ENCODE measurements at places on chromosomes 3 and 15. TPM values are rescaled to one million over a fixed set of nuclear protein-coding genes. Genes with fewer than 3 reads are reported as not detected.
A peak's percentile ranks its signal among the peaks of the same experiment; 100 is the strongest.

- no peaks in the 10 kb centered on the region for H3K36me3 ChIP-seq
- H3K4me3 ChIP-seq: peak overlapping the region; percentile 74
- peaks cover 3% of the 10 kb centered on the region for H3K4me1 ChIP-seq
- H3K27me3 ChIP-seq: peaks cover 16% of the 10 kb centered on the region
- peak overlapping the region; percentile 80 for H3K27ac ChIP-seq
- DNase-seq: peak; percentile 72
These were observed 1.1 kb upstream of the IGF1R start for GRCh38 chr15:98647026-98647773.

- no peak for DNase-seq
- no peaks in the 10 kb centered on the region for H3K27me3 ChIP-seq
- no peak overlapping the region for H3K27ac ChIP-seq
- no peaks in the 10 kb centered on the region for H3K36me3 ChIP-seq
- no peak overlapping the region for H3K4me3 ChIP-seq
These were observed 55.8 kb upstream of the NR2F2 start for GRCh38 chr15:96274698-96275097.

DNA sequence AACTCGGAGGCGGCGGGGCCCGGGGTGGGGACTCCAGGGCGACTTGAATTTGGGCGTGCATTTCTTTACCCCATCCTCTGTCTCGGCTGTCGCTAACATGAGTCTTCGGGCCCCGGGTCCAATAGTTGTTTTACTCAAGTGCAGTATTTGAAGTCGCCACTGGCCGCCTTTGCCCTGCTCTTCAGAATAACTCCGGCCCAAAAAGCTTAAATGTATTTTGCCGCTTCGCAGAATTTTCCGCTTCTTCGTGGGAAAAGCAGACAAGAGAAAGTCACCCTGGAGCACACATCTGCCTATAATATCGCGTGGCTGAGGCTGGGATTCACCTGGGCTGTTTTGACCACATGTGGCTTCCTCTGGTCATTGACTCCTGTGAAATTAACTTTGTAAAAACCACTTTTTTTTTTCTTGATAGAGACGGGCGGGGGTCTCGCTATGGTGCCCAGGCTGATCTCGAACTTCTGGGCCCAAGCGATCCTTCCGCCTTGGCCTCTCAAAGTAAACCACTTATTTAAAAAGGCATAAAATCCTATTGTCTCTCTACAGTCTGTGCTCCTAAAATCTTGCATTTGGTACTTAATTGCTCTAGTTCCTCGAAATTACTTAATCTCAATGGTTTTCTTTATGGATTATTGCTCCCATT is 676 bp downstream of the CNOT10 start:
- DNase-seq: no peak
- H3K4me1 ChIP-seq: peaks cover 21% of the 10 kb centered on the region
- no peaks in the 10 kb centered on the region for H3K27me3 ChIP-seq
- H3K4me3 ChIP-seq: peak overlapping the region; percentile 63
- H3K27ac ChIP-seq: peak overlapping the region; percentile 86

DNA sequence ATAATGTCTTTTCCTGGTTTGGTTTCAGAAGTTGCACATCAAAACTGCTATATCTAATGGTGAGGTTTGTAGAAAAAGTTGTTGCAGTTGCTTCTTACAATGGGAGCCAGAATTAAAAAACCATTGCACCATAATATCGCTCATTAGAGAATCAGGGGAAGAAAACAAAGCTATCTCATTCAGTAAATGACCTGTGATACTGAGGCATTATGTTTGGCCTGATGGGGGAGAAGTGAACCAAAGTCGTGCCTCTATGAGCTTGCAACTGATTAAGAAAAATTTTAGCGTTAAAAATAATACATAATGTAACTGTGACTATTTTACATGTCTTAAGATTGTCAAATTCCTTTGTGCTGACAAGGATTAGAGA is 60.2 kb upstream of the ARHGEF26 start:
- DNase-seq: no peak
- no peaks in the 10 kb centered on the region for H3K36me3 ChIP-seq
- H3K4me1 ChIP-seq: no peaks in the 10 kb centered on the region
- no peaks in the 10 kb centered on the region for H3K27me3 ChIP-seq
- H3K4me3 ChIP-seq: no peak overlapping the region

DNA sequence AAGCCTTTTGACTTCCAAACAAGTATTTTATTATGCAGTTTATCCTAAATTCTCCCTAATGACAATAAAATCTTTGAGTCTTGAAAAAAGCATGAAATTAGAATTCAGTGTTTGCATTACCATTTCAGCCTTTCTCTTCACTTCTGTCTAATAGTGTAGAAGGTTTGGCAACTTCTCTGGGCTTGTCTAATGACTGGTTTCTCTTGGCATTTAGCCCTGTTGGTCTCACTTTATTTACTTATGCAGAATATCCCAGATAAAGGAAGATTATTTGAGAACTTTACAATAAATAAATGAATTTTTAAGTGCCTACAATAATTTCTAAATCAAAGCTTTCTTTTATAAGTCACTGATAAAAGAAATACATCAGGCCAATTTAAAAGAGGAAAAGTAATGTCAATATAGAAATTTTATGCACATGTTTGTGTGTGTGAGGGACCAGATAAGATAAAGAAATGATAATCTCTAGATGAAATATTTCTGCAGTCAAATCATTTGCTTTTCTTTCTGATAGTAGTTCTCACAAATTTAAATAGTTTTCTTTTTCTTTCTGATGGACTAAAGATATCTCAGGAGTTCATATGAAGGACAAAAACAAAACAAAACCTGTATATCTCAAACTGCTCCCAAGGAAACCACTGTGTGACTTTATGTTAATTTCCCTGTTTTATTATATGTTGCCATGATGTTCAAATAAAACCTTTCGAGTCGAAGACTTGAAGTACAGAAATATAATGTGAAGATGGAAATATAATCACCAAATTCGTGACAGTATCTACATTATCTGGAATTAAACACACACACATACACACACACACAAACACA is 533.1 kb upstream of the CBLB start:
- no peaks in the 10 kb centered on the region for H3K36me3 ChIP-seq
- no peak overlapping the region for H3K4me3 ChIP-seq
- H3K27ac ChIP-seq: no peak overlapping the region
- DNase-seq: no peak
- no peaks in the 10 kb centered on the region for H3K4me1 ChIP-seq

DNA sequence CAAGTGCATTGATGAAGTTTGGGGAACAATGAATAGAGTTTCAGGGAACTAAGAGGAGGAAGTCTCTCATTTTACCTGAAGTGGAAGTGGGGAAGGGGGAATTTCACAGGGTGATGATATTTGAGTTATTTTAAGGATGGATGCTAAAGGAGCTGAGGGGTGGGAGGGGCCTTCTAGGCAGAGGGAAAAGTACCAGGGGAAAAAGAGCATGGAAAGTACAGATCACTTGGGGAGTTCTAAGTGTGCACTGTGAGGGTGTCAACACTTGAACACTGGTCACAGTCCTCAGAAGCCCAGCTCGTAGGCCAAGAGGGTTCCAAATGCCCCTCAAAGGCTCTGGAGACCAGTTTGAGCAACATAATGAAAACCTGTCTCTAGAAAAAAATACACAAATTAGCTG is 18.2 kb downstream of the LAMP3 start:
- H3K4me3 ChIP-seq: no peak overlapping the region
- no peak for DNase-seq
- H3K27ac ChIP-seq: no peak overlapping the region
- no peaks in the 10 kb centered on the region for H3K36me3 ChIP-seq

DNA sequence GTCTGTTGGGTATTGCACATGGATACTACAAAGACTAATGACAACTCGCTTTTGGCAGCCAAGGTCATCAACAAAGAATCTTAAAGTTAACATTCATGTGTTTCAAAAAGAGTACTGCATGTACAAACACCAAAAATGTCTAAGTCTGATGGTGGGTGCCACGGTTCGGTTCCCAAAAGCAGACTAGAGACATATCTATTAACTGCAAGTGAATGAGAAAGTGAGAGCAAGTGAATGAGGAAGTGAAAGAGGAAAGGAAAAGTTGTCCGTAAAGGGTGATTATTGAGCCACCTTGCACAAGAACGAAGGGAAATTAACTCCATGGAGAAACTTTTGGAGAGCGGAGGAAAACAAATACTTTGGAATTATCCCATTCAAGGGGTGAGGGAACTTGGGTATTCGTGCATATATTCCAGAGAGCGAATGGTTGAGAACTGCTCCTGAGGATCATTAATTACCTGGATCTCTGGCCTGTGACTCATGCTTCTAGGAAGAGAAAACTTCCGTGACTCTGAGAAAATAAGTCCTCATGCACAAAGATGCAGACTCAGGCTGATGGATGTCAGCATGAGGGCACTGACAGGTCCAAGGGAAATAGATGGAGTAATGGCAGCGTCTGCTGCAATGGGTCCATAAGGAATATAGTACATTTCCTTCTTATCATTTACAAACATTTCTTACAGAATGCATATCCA is 336.5 kb upstream of the TGFBR2 start:
- H3K4me3 ChIP-seq: no peak overlapping the region
- H3K4me1 ChIP-seq: no peaks in the 10 kb centered on the region
- DNase-seq: no peak
- no peaks in the 10 kb centered on the region for H3K36me3 ChIP-seq
- no peaks in the 10 kb centered on the region for H3K27me3 ChIP-seq

GRCh38 chr3:188664795-188665194 is 507.0 kb upstream of the TPRG1 start:
- DNase-seq: no peak
- H3K27ac ChIP-seq: no peak overlapping the region
- no peaks in the 10 kb centered on the region for H3K36me3 ChIP-seq
- H3K4me3 ChIP-seq: no peak overlapping the region

- H3K36me3 ChIP-seq: no peaks in the 10 kb centered on the region
- H3K27me3 ChIP-seq: no peaks in the 10 kb centered on the region
- H3K27ac ChIP-seq: no peak overlapping the region
- H3K4me1 ChIP-seq: no peaks in the 10 kb centered on the region
- DNase-seq: no peak
These were observed 25.4 kb downstream of the WNT7A start for GRCh38 chr3:13854492-13854891.

DNA sequence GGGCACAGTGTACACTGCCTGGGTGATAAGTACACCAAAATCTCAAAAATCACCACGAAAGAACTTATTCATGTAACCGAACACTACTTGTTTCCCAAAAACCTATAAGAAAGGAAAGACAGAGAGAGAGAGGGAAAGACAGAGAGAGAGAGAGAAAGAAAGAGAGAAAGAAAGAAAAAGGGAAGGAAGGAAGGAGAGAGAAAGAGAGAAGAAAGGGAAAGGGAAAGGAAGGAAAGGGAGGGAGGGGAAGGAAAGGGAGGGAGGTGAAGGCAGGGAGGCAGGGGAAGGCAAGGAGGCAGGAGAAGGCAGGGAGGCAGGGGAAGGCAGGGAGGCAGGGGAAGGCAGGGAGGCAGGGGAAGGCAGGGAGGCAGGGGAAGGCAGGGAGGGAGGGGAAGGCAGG is 48.2 kb downstream of the ANXA2 start:
- DNase-seq: no peak
- H3K4me1 ChIP-seq: no peaks in the 10 kb centered on the region
- H3K27me3 ChIP-seq: no peaks in the 10 kb centered on the region
- no peaks in the 10 kb centered on the region for H3K36me3 ChIP-seq
- no peak overlapping the region for H3K4me3 ChIP-seq

DNA sequence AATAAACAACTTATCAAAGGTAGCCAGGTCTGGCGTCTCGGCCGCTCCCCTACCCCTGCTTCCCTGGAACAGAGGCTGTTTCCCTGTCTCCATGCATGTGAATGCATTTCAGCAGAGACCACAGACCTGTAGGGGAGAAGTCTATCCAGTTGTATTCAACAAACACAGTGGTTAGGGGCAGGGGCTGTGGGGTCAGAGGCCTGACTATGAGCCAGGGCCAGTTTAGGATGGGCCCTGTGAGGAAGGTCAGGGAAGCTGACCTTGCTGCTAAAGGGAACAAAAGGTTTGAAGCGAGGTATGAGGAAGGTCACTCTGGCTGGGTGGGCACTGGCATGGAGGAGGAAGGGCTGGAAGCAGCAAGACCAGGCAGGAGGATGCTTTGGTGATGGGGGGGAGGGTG is 184.6 kb downstream of the XXYLT1 start:
- no peak overlapping the region for H3K27ac ChIP-seq
- no peaks in the 10 kb centered on the region for H3K27me3 ChIP-seq
- no peak for DNase-seq

DNA sequence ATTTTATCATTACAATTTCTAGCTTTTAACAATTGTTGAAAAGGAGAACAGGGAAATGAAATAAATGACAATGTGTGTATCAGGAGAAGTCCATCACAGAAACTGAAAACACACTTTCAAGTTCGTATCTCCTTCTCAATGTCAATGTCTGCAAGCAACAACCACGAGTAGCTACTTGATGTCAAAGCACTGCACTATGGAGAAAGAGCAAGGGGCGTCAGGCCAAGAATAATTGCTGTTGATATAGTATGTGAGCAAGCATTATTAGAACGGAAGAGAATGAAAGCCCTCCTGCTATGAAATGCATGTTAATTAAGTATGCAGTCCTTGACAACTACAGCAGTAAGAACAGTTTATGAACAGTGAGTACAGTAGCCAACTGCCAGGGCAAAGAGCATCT is 1250.1 kb downstream of the ZPLD1 start:
- no peaks in the 10 kb centered on the region for H3K4me1 ChIP-seq
- no peak overlapping the region for H3K4me3 ChIP-seq
- no peak for DNase-seq

- H3K36me3 ChIP-seq: no peaks in the 10 kb centered on the region
- peaks cover 15% of the 10 kb centered on the region for H3K4me1 ChIP-seq
These were observed 800 bp downstream of the DAG1 start for GRCh38 chr3:49470714-49471420.

- no peaks in the 10 kb centered on the region for H3K36me3 ChIP-seq
- H3K4me1 ChIP-seq: no peaks in the 10 kb centered on the region
- no peak overlapping the region for H3K4me3 ChIP-seq
- no peaks in the 10 kb centered on the region for H3K27me3 ChIP-seq
These were observed 30.3 kb downstream of the MYLK start for GRCh38 chr3:123853686-123854372.

DNA sequence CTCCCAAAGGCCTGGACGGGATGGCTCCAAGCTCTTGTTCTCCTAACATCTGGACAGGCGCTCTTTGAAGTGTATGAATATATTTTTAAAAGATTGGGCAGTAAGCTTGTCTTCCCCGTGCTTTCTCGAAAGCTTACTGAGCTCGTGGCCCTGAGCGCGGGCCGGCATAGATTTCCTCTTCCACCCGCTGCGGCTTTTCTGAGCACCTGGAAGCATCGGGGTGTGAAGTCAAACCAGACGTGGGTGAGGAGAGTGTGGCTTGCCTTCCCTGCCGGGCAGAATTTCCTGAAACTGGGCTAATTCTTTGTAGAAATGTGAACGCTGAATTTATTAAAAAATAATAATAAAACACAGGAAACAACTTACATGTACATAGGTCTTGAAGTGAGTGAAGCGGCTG is 25.9 kb downstream of the GPR160 start:
- H3K36me3 ChIP-seq: no peaks in the 10 kb centered on the region
- H3K27me3 ChIP-seq: no peaks in the 10 kb centered on the region
- H3K4me3 ChIP-seq: no peak overlapping the region
- no peak overlapping the region for H3K27ac ChIP-seq
- DNase-seq: no peak

GRCh38 chr3:5389057-5389456 is 201.6 kb downstream of the EDEM1 start:
- no peak for DNase-seq
- no peak overlapping the region for H3K27ac ChIP-seq
- no peak overlapping the region for H3K4me3 ChIP-seq
- H3K36me3 ChIP-seq: no peaks in the 10 kb centered on the region

The C3orf20 gene
- not detected for polyA plus RNA-seq

The LRRC31 gene
- polyA plus RNA-seq: not detected

The AZI2 gene
- polyA plus RNA-seq: 53.6 TPM

The NPRL2 gene
- polyA plus RNA-seq: 36.2 TPM

The P2RY1 gene
- polyA plus RNA-seq: 0.05 TPM

The HYAL1 gene
- polyA plus RNA-seq: 0.41 TPM

The XCR1 gene
- polyA plus RNA-seq: not detected
